ENCODE measurements at places on chromosomes 3 and 15.
A peak's percentile ranks its signal among the peaks of the same experiment; 100 is the strongest.

DNA sequence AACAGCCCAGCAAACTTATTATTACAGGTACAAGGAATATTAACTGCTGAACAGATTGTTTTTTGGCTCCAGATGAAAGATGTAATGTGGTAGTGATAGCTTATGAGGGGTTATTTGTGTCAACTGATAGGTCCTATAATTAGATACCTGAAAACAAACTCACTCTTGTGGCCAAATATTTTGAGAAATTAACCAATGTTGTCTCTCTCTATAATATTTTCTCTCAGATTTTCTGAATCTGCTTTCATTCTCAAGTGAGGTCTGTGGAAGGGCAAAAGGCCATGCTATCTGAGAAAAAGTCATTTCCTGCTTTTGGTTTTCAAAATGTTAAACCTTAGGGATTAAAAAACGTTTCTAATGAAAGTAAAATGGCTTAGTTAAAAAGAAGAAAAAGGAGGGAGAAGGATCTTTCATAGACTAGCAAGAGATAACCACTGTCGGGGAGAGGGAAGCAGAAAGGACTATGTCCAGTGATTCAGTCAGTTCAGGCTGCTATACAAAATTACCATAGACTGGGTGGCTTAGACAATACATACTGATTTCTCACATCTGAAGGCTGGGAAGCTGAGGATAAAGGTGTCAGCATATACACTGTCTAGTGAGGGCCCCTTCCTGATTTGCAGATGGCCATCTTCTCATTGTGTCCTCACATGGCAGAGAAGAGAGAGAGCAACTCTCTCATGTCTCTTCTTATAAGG lies 277.5 kb upstream of the P2RY1 start:
- DNase-seq: no peak

- DNase-seq: no peak
Measured at GRCh38 chr3:176961916-176962315, 235.4 kb downstream of the TBL1XR1 start.

GRCh38 chr3:188126934-188127333 lies 27.0 kb upstream of the LPP start:
- no peak for DNase-seq

GRCh38 chr3:38165722-38166387 lies 518 bp downstream of the OXSR1 start:
- peak; percentile 10 for DNase-seq

- no peak for DNase-seq
Measured at GRCh38 chr3:59566481-59566975, 516.7 kb upstream of the CFAP20DC start.

DNA sequence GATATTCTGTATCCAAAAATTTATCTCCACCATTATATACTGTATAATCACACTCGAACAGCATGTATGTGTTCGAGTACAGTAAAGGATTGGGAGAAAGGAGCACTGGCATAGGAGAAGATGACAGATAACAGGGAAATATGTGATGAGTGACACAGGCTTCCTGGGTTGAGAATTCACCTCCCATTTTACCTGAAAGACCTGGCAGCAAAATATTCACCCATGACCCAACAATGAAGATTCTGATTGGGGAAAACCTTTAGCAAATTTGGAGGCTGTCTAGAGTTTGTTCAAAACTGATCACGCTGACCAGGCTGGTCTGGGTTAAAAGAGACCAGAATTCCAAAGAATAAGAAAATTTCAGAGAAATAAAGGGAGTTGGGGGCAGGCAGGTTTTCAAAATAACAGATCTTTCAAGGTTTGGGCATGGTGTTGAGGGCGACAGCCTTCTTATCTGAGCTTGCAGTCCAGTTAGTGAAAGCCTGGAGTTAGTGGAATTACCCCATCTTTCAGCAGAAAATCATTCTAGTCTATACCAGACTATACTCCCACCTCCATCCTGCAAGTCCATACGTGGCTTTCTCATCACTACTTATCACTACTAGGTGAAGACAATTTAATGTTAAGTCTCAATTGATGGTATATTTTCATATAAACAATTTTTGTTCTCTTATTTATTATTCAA lies 42.8 kb upstream of the RSL24D1 start:
- DNase-seq: no peak

DNA sequence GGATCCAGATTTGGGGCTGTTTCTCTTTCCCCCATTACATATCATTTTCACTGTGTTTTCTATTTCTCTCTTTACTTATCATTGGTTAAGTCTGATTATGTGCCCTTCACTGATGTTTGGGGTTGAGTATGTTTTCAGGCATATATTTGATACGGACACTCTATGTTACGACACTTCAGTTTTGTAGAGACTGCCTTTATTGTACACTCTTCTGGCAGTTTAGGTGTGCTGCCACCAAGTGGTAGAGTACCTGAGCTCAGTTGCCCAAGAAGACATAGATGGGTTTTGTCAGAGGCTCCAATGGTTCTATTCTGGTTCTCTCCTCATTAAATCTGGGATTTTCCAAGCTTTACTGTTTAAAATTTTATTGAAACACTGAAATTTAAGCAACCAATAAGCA lies 255.0 kb upstream of the ROPN1 start:
- DNase-seq: peak; percentile 32

- DNase-seq: no peak
Measured at GRCh38 chr15:45030743-45031142, 7.7 kb downstream of the SORD start.

GRCh38 chr3:7238565-7239295 lies 377.8 kb downstream of the GRM7 start:
- DNase-seq: no peak

DNA sequence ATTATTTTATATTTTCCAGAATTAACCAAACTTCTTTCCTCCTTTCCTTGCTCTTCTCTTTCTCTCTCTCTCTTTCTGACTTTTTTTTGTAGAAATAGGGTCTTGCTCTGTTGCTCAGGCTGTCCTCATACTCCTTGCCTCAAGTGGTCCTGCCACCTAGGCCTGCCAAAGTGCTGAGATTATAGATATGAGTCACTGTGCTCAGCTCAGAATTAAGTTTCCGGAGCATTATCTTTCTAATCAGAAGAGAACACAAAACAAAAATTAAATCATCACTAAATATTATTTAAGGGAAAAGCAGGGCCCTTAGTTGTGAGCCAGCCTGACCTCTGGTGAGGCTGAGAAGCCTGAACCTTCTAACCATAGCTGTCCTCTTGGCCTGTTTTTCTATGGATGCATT lies 168.2 kb downstream of the SOX2 start:
- DNase-seq: peak; percentile 38

GRCh38 chr3:51035630-51036029 lies 349.5 kb upstream of the MANF start:
- DNase-seq: no peak

DNA sequence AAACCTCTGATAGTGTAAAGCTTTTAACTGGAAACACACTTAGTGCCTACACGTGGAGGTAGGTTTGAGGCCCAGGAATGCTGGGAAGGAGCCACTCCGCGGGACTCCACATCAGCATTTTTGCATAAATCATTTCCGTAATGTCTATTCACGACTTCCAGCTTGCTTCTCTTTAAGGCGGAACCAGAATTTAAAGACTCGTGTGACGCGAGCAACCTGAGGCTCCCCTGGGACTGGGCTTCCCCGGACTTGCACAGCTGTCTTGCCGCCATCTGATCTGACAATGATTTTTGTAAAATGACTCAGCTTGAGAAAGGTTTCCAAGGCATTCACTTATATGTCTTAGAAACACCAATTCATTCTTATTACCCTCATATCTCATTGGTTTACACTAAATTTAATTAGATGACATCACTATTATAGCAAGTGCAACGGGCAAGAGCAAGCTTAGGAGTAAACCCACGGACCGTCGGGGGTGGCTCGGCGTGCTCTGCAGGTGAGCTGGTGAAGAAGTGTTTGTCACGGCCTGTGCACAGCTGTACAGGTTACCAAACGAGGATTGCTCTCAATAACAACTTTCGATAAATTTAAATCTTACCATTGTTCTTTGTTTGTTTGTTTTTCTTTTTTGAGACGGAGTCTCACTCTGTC lies 95.2 kb downstream of the CHSY1 start:
- DNase-seq: peak; percentile 47

DNA sequence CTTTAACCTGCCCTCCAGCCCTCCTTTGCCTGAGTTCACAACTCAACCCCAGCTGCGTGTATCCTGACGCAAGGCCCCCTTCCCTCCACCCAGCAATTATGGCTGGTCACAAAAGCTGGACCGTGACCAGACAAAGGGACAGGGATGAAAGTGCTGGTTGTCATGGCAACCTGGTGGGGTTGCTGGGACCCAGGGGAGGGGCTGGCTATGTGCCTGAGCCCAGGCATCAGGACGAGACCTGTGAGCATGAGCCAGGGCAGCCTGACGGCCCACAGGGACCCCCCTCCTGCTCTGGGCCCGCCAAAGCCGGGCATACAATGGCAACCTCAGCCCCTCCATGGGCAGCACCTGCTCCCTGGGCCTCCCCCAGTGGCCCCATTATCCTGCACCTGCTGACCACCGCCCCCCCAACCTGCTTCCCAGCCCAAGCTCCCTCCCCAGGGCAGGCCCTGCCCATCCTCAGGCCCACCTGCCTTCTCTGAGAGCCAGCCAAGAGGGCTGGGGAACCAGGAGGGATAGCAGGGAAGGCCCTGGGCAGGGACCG lies 4.5 kb upstream of the DNAH1 start:
- DNase-seq: peak; percentile 91

- DNase-seq: no peak
Measured at GRCh38 chr3:63990733-63991132, 32.6 kb downstream of the PSMD6 start.

DNA sequence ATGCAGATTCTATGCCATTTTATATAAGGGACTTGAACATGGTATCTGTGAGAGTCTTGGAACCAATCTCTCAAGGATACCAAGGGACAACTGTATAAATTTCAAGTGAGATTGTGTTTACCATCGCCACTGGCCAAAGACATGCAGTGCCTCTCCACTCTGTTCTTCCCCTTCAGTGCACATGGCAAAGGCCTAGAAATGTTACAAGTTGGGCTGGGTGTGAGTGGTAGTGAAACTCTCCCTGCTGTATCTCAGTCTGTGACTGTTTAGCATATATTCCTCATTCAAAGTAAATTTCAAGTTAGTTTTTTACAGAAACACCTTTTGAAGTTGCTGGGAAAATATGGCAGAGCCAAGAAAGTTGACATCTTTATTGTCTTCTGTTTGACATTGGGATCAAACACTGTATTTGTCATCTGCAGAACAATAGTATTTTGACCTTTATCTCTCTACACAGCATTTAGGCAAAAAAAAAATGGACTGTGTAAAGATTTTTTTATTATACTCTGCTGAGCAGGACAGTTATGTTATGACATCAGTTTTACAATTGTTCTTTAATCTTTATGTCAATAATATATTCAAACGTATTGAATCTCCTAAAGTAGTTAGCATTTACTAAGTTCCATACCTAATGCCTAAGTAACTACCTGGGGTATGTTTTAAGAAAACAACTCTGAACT lies 101.4 kb downstream of the CCNL1 start:
- no peak for DNase-seq

DNA sequence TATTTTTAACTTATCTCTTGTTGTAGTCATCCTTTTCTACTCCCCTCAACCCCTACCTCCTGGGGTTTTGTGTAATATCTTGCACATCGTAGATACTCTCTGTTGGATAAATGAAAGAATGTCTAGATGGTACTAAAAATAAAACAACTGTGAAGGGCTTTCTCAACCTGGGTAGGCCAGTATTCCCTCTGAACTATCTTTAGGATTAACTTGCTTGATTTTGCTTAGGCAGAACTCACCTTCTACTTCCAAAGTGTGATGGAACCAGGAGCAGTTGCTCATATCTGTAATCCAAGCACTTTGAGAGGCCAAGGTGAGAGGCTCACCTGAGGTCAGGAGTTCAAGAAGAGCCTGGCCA lies 32.8 kb upstream of the TIPARP start:
- no peak for DNase-seq

- no peak for DNase-seq
Measured at GRCh38 chr15:52291204-52291603, 4.4 kb downstream of the MYO5C start.

GRCh38 chr15:71054286-71054952 lies 60.9 kb upstream of the THSD4 start:
- no peak for DNase-seq

- no peak for DNase-seq
Measured at GRCh38 chr3:108396336-108396735, 100.0 kb downstream of the HHLA2 start.

DNA sequence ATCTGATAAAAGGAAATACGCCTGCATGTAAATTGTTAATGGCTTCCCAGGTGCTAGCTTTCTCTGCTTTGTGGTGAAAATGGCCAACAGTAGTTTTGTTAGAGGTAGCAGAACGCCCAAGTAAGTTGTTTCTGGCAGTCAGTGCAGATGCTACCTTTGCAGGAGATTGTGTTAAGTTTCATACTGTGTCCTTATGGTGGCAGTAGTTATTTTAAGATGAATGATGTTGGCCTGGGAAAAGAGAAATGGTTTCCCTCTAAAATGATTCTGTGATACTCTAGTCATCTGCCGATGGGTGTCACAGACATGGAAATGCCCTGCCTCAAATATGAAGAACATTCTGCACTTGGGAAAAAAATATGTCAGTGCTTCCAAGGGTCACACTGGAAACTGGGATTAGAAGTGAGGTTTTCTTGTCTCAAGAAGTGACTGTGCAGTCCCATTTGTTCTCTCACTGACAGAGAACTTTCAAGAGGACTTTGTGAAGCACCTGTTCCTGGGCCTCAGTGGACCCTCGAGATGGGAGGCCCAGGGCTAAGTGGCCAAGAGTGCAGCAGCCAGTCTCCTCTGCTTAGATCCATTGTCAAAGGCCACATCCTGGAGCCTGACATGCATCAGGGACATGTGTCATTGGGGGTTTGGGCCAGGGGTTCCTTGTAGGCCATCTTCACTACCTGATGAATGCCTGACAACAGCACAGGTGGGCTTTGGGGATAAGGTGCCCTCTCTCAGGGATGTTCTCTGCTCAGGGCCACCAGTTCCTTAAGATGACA lies 393.3 kb downstream of the CACNA2D3 start:
- no peak for DNase-seq

GRCh38 chr3:40677749-40678148 lies 153.0 kb downstream of the ZNF621 start:
- DNase-seq: no peak

- no peak for DNase-seq
Measured at GRCh38 chr3:25056036-25056755, 371.9 kb upstream of the RARB start.

DNA sequence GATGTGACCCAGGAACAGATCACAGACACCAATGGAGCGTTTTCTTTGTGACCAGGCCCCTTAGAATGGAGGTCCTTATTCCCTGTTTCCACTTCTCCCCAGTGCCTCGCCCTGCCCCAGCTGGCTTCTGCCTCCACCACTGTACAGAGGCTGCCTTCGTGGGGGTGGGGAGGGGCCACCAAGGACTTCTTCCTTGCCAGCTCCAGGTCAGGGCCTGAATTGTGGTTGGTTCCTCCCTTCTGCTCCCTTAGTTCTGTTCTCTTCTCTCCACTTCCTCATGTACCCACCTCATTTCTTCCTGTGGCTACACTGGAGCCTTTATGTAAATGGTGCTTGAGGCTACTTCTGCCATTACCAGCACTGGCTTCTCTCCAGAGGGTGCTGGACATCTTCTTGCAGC lies 16.4 kb downstream of the TGM4 start:
- DNase-seq: no peak

- no peak for DNase-seq
Measured at GRCh38 chr15:33649217-33649933, 318.9 kb upstream of the CHRM5 start.

- DNase-seq: no peak
Measured at GRCh38 chr15:94524565-94524964, 293.2 kb downstream of the MCTP2 start.

- no peak for DNase-seq
Measured at GRCh38 chr3:72678380-72678779, 169.9 kb downstream of the SHQ1 start.

GRCh38 chr15:78951841-78952238 lies 7.0 kb upstream of the CTSH start:
- no peak for DNase-seq
